ENCODE measurements at places on chromosomes 12 and 14.

- H3K36me3 ChIP-seq, result no peaks in the 10 kb centered on the region
- no peaks in the 10 kb centered on the region for H3K27me3 ChIP-seq
- no peak overlapping the region for H3K27ac ChIP-seq
- no peak for DNase-seq
- 0 out of 2 replicates have a peak, but pooled peaks cover 2% of the 10 kb centered on the region for H3K4me1 ChIP-seq
Measured at GRCh38 chr14:68823434-68824206, 30.8 kb upstream of the ZFP36L1 start.

DNA sequence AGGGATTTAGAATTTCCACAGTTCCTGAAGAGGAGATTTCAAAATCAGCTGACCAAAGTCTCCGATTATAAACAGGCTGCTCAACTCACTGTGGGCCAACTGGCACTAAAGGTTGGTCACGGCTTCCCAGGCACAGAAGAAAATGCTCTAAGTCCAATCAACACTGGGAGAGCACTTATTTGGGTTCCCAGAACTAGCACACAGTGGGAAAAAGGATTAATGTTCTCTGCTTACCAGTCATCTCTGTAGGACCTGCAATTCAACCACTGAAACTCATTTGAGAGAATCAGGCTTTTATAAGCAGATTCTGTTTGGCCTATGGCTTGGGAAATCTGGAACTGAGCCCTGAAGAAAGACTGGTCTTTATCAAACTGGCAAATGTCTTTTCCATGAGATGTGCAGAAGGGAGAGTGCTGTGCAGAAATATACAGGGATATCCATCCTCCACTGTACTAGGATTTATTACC lies 49.4 kb downstream of the ABCC9 start:
- H3K27me3 ChIP-seq, result no peaks in the 10 kb centered on the region
- no peaks in the 10 kb centered on the region for H3K4me1 ChIP-seq
- H3K36me3 ChIP-seq, result no peaks in the 10 kb centered on the region
- no peak for DNase-seq
- H3K27ac ChIP-seq, result no peak overlapping the region

GRCh38 chr12:22173177-22173576 lies 127.2 kb downstream of the CMAS start:
- no peaks in the 10 kb centered on the region for H3K4me1 ChIP-seq
- H3K4me3 ChIP-seq, result no peak overlapping the region
- no peaks in the 10 kb centered on the region for H3K27me3 ChIP-seq

- H3K27me3 ChIP-seq, result no peaks in the 10 kb centered on the region
- H3K4me3 ChIP-seq, result no peak overlapping the region
- H3K4me1 ChIP-seq, result no peaks in the 10 kb centered on the region
- no peaks in the 10 kb centered on the region for H3K36me3 ChIP-seq
- no peak overlapping the region for H3K27ac ChIP-seq
- no peak for DNase-seq
Measured at GRCh38 chr14:22427771-22428231, 161.2 kb downstream of the DAD1 start.

DNA sequence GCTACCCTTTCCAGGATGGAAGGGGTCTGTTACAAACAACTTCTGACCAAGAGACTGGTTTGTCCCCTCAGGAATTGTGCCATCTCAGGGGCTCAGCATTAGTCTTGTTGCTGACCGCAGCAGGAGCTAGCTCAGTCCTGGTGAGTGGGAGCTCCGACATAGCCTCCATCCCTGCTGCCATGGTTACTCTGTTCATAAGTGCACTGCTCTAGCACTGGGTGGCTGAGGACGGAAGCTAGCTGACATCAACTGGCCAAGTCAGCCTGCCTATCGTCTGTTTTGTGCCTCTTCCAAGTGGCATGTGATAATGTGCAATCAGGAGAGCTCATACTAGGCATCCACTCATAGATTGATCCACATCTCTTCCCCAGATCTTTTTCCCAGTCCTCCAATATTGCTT lies 7.5 kb downstream of the SLC17A8 start:
- no peaks in the 10 kb centered on the region for H3K36me3 ChIP-seq
- no peak for DNase-seq
- no peaks in the 10 kb centered on the region for H3K4me1 ChIP-seq
- no peak overlapping the region for H3K27ac ChIP-seq
- H3K27me3 ChIP-seq, result no peaks in the 10 kb centered on the region

GRCh38 chr12:40986001-40986400 lies 202.1 kb upstream of the PDZRN4 start:
- H3K4me3 ChIP-seq, result no peak overlapping the region
- H3K36me3 ChIP-seq, result no peaks in the 10 kb centered on the region
- no peaks in the 10 kb centered on the region for H3K27me3 ChIP-seq
- no peak overlapping the region for H3K27ac ChIP-seq
- no peak for DNase-seq

DNA sequence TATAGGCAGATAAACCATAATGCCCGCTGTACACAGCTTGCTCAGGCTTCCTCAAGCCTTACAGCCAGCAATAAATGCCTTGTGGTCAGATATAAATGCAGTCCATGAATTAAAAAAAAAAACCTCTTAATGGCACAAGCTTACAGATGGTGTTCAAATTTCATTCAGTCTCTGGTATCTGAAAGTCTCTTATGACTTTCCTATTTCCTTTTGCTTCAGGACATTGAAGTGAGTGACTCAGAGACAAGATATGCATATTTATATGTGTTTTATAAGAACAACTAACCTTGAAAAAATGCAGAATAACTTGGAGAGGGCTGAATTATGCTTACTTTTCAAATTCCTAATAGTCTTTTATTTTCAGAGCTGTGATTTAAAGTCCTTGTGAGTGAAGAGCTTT lies 426.9 kb upstream of the MIS18BP1 start:
- H3K4me3 ChIP-seq, result no peak overlapping the region
- DNase-seq, result no peak
- H3K27ac ChIP-seq, result no peak overlapping the region

DNA sequence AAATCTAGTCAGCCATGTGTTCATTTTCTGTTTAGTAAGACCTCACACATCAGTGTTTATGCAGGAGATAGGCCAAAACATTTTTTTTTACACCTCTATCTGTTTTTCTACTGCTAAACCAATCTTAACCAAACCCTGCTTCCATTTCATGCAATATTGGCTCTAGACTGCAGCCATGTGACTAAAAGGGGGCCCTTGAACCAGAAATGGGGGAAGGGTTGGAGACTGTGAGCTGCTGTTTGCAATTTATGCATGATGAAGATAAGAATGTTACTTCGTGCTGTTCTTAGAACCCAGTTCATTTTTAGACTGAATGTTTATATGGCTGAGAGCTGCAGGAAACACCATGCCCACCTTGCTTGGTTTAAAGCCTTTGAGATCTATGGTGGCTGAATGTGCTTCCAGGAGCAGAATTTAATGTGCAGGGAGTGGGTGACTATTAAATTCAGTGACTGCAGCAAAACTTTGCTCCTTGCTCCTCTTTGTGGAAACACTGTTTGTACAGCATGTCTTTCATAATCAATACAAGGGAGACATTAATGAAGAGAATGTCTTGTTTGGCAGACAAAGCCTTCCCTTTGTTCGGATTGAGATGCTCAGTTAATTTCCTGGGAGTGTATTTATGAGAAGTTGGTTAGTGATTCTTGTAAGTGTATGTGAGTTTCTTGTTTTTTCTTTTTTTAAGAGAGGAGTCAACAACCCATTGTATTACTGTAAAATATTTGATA lies 53.6 kb downstream of the CHST11 start:
- peaks cover 11% of the 10 kb centered on the region for H3K4me1 ChIP-seq
- no peaks in the 10 kb centered on the region for H3K36me3 ChIP-seq
- H3K27ac ChIP-seq, result no peak overlapping the region
- no peak for DNase-seq

GRCh38 chr14:102063808-102064429 lies 22.9 kb downstream of the HSP90AA1 start:
- no peak overlapping the region for H3K27ac ChIP-seq
- H3K27me3 ChIP-seq, result no peaks in the 10 kb centered on the region
- DNase-seq, result no peak
- no peaks in the 10 kb centered on the region for H3K36me3 ChIP-seq
- no peak overlapping the region for H3K4me3 ChIP-seq
- no peaks in the 10 kb centered on the region for H3K4me1 ChIP-seq

GRCh38 chr12:122096591-122097149 lies 18.1 kb downstream of the MLXIP start:
- no peak overlapping the region for H3K27ac ChIP-seq
- H3K27me3 ChIP-seq, result no peaks in the 10 kb centered on the region
- no peak for DNase-seq

GRCh38 chr14:29168149-29168548 lies 401.6 kb downstream of the FOXG1 start:
- H3K4me1 ChIP-seq, result no peaks in the 10 kb centered on the region
- no peak overlapping the region for H3K4me3 ChIP-seq
- no peak for DNase-seq
- no peaks in the 10 kb centered on the region for H3K27me3 ChIP-seq
- H3K36me3 ChIP-seq, result no peaks in the 10 kb centered on the region
- no peak overlapping the region for H3K27ac ChIP-seq

GRCh38 chr12:71703206-71703605 lies 17.3 kb downstream of the TMEM19 start:
- H3K27me3 ChIP-seq, result no peaks in the 10 kb centered on the region
- no peaks in the 10 kb centered on the region for H3K4me1 ChIP-seq
- no peaks in the 10 kb centered on the region for H3K36me3 ChIP-seq
- H3K27ac ChIP-seq, result no peak overlapping the region
- DNase-seq, result no peak
- no peak overlapping the region for H3K4me3 ChIP-seq

GRCh38 chr12:116504438-116504837 lies 54.7 kb upstream of the MAP1LC3B2 start:
- no peak for DNase-seq
- H3K27me3 ChIP-seq, result no peaks in the 10 kb centered on the region
- H3K27ac ChIP-seq, result no peak overlapping the region
- no peak overlapping the region for H3K4me3 ChIP-seq
- peaks cover 3% of the 10 kb centered on the region for H3K4me1 ChIP-seq

DNA sequence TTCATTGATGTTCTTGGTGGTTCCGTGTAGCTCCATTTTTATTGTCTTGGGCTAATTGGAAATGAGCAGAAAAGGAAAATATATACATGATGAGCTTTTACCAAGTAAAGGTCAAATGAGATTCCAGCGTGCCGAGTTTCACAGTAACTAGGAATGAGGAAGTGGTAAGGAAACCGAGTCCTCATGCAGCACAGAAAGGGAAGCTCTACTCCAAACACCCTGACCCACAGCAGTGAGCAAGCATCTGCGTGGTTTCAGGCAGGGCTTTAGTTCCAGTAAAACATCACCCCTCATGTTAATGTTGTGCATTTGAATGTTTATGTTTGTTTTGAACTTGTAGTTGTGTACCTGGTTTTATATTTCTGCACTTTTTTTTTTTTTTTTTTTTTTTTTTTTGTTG lies 208.0 kb downstream of the SLC41A2 start:
- no peak for DNase-seq
- no peak overlapping the region for H3K4me3 ChIP-seq
- H3K4me1 ChIP-seq, result peaks cover 1% of the 10 kb centered on the region
- H3K36me3 ChIP-seq, result no peaks in the 10 kb centered on the region

DNA sequence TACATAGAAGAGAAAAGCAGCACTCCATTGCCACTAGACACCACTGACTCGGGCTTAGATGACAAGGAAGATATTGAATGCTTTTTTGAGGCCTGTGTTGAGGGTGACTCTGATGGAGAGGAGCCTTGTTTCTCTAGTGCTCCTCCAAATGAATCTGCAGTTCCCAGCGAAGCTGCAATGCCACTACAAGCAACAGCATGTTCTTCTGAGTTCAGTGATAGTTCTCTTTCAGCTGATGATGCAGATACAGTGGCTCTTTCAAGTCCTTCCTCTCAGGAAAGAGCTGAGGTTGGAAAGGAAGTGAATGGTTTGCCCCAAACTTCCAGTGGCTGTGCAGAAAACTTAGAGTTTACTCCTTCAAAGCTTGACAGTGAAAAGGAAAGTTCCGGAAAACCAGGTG lies 114.5 kb upstream of the NPAS3 start:
- no peaks in the 10 kb centered on the region for H3K36me3 ChIP-seq
- H3K4me1 ChIP-seq, result peaks cover 2% of the 10 kb centered on the region
- no peak for DNase-seq
- no peak overlapping the region for H3K4me3 ChIP-seq
- H3K27me3 ChIP-seq, result no peaks in the 10 kb centered on the region

- no peaks in the 10 kb centered on the region for H3K27me3 ChIP-seq
- no peak overlapping the region for H3K27ac ChIP-seq
Measured at GRCh38 chr14:69319911-69320310, 60.0 kb downstream of the GALNT16 start.

DNA sequence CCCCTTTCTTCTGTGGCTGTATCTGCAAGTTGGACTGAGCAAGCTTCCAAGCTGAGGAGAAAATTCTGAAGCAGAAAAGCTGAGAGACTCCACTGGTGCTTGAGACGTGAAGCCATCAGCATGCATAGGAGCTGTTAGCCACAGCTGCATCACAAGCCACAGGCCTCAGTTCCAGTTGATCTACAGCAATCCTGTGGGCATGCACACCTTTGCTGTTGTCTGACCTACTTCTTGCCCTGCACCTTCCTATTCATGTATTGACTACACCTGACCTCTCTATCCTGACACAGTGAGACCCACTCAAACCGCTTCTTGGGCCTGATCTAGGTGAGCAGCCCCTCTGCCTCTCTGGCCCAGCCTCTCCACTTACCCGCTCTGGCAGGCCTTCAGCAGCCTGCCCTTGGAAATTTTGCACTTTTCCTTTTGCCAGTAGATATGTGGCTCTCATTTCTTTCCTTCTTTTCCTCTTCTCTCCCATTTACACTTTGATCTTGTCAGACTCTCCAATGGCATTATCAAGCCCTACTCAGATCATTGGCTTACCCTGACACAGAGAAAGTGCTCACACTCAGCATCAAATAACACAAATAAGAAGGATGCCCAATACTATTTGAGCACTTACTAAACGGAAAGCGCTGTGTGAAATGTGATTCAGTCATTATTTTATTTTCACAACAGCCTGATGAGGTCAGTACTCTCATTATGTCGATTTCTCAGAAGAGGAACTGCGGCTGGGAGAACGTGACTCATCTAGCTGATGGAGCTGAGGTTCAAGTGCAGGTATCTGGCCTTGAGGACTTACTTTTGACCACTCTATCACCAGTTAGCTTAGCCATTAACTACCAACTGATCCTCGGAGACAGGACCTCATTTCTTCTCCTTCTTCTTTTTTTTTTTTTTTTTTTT lies 21.9 kb upstream of the PTGR2 start:
- H3K27ac ChIP-seq, result no peak overlapping the region
- no peaks in the 10 kb centered on the region for H3K4me1 ChIP-seq
- no peaks in the 10 kb centered on the region for H3K36me3 ChIP-seq
- H3K4me3 ChIP-seq, result no peak overlapping the region
- no peak for DNase-seq
- no peaks in the 10 kb centered on the region for H3K27me3 ChIP-seq

- no peak overlapping the region for H3K27ac ChIP-seq
- peak overlapping the region; percentile 86 for H3K4me3 ChIP-seq
- H3K27me3 ChIP-seq, result no peaks in the 10 kb centered on the region
- no peak for DNase-seq
Measured at GRCh38 chr12:752695-753610, 574 bp downstream of the WNK1 start.

DNA sequence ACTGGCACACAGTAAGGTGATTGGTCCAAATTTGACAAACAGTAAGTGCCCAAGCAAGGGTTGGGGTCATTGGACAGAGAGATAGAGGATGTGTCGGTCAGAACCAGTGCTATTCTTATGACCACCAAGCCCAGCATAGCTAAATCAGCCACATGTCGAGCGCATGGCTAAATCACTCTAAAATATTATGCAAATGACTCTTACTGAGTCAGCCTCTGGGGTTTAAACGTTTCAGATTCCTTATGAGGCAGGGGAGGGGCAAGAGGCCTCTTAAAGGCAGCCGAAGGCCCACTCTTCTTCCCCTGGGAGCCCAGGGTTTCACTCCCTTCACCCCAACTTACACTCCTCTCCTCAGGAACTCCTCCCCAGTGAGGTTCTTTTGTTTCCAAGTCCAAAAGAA lies 603 bp upstream of the ENDOU start:
- no peak overlapping the region for H3K4me3 ChIP-seq
- H3K4me1 ChIP-seq, result no peaks in the 10 kb centered on the region
- no peaks in the 10 kb centered on the region for H3K27me3 ChIP-seq
